ENCODE measurements at places on chromosomes 5 and 9. TPM values are rescaled to one million over a fixed set of nuclear protein-coding genes. Genes with fewer than 3 reads are reported as not detected.

The SPINK5 gene
- not detected for total RNA-seq

The SLC22A4 gene
- 0.25 TPM for total RNA-seq

The GDF9 gene
- total RNA-seq, result 0.22 TPM

The SPINK6 gene
- not detected for total RNA-seq

The FOXD4L3 gene
- total RNA-seq, result 0.29 TPM

The MTREX gene
- 82.5 TPM for total RNA-seq
